ENCODE measurements at places on chromosomes 12 and 14. TPM values are rescaled to one million over a fixed set of nuclear protein-coding genes. Genes with fewer than 3 reads are reported as not detected.

Gene ASCL1
- 0.15 TPM for total RNA-seq

Gene RPS26
- 295 TPM for total RNA-seq

Gene CLBA1
- 8.8 TPM for total RNA-seq

Gene MYF6
- total RNA-seq = not detected

Gene RTN1
- 1.4 TPM for total RNA-seq

Gene TMEM229B
- total RNA-seq = 3.9 TPM

Gene RNU4-1
- under 0.01 TPM for total RNA-seq

Gene OTOGL
- total RNA-seq = 1.2 TPM

Gene SDR9C7
- total RNA-seq = not detected

Gene GSKIP
- 17.9 TPM for total RNA-seq

Gene NPC2
- 280 TPM for total RNA-seq

Gene LMNTD1
- total RNA-seq = not detected

Gene KCNH5
- total RNA-seq = 0.15 TPM

Gene TMEM117
- total RNA-seq = 21.5 TPM
